ENCODE measurements at places on chromosomes 7 and 10.
A peak's percentile ranks its signal among the peaks of the same experiment; 100 is the strongest.

DNA sequence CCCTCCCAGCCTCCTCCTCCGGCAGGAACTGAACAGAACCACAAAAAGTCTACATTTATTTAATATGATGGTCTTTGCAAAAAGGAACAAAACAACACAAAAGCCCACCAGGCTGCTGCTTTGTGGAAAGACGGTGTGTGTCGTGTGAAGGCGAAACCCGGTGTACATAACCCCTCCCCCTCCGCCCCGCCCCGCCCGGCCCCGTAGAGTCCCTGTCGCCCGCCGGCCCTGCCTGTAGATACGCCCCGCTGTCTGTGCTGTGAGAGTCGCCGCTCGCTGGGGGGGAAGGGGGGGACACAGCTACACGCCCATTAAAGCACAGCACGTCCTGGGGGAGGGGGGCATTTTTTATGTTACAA lies 83.3 kb downstream of the PAX2 start:
- no peak for DNase-seq

GRCh38 chr7:44633254-44634186 lies 27.1 kb downstream of the OGDH start:
- DNase-seq, result peak; percentile 71

- DNase-seq, result no peak
Observed at GRCh38 chr7:133183969-133184368, 68.9 kb upstream of the EXOC4 start.

DNA sequence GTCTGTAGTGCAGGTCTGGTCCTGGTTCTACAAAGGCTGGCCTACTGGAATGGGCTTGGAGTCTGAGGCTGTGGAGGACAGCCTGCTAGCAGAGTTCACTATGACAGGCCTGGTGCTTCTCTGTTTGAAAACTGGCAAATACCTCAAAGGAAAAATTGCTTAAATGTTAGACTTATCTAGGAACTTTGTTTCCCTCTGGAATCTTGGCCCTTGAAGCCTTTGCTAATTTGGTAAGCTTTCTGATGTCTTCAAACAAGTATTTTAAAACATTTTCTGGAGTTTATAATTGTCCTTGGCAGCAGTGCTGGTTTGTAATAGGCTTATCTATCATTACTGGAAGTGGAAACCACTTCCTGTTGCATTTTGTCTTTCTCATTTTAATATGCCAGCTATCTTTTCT lies 139.7 kb downstream of the TMEM26 start:
- DNase-seq, result no peak

- DNase-seq, result peak; percentile 99
Observed at GRCh38 chr7:98418636-98419315, 17.9 kb upstream of the BAIAP2L1 start.

GRCh38 chr10:107264742-107265141 lies 100.2 kb upstream of the SORCS1 start:
- DNase-seq, result no peak

- no peak for DNase-seq
Observed at GRCh38 chr10:131193923-131194322, 117.6 kb downstream of the TCERG1L start.

DNA sequence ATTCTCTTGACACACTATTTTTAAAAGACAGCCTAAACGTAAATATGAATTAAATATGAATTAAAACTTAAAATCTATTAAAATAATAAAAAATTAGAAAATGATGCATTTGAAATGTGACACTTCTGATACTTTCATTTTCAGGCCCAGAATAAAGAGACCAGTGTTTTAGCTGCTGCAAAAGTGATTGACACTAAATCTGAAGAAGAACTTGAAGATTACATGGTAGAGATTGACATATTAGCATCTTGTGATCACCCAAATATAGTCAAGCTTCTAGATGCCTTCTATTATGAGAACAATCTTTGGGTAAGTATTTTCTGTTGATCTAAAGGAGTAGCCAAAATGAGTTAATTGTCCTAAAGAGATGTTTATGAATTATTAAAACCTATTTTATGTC lies 23.6 kb downstream of the SLK start:
- no peak for DNase-seq

- DNase-seq, result no peak
Observed at GRCh38 chr10:66228887-66229286, 696.9 kb upstream of the LRRTM3 start.

GRCh38 chr7:38600741-38601140 lies 30.4 kb downstream of the AMPH start:
- DNase-seq, result peak; percentile 60

- DNase-seq, result peak; percentile 55
Observed at GRCh38 chr10:105063796-105064195, 422.7 kb downstream of the SORCS3 start.

- peak; percentile 99 for DNase-seq
Observed at GRCh38 chr10:127945341-127945758, 38.4 kb downstream of the PTPRE start.

DNA sequence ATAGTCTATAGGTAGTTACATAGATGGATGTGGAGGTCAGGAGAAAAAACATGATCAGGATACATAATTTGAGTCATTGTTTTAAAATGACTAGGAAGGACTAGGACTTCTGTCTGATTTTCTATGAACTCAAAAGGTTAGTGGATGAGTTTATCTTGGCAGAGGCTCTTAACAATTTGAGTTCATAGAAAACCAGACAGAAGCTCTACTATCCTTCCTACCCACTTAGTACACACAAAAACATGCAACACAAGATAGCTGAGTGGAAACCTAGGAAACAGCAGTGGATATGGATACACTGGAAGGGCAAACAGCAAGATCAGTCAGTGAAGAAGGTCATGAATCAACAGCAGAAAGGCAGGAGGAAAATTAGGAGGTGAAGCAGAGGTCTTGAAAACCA lies 84.6 kb downstream of the VPS50 start:
- no peak for DNase-seq

GRCh38 chr10:76404531-76404930 lies 973.1 kb downstream of the LRMDA start:
- no peak for DNase-seq

DNA sequence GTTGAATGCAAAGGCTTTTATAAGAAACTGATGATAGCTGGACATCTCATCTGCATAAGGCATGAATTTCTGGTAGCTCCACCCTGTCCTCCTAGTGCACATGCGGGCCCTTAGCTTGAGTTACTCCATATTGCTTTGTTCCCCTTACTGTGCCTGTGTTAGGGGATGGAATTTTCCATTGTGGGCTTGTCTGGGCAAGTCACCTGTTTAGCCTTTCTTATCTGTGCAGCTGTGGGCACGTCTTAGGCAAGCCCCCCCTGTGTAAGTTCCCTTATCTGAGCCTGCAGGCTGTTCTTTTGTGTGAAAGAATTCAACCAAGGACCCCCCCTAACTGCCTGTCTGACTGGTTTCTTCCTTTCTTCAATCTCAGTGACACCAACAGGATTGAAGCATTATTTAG lies 14.5 kb upstream of the CROT start:
- DNase-seq, result no peak

DNA sequence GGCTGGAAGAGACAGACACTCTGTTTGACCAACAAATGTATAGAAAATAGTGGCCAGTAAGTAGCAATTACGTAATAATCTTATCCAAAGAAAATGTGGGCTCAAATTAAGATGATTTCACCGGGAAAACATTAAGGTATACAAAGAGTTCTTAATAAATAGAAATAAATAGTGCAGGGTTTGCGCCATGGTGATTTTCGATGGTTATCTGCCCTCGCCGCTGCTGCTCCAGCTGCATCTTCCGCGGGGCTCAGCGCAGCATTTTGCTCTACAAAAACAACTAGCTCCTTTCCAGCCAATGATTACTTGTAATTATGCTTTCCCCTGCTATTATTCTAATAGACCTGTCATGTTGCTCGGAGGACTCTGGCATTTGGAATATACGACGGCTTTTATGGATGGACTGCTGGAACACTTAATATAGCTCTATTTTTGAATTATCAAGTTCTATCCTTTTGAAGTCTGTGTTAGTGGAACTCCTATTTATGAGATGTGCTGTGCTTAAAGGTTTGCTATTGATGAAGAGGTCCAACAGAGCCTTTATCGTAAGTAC lies 103.8 kb downstream of the BUB3 start:
- DNase-seq, result no peak

GRCh38 chr7:16367115-16367514 lies 54.2 kb downstream of the CRPPA start:
- DNase-seq, result no peak

GRCh38 chr7:28956608-28957063 lies 1.5 kb downstream of the TRIL start:
- peak; percentile 65 for DNase-seq

DNA sequence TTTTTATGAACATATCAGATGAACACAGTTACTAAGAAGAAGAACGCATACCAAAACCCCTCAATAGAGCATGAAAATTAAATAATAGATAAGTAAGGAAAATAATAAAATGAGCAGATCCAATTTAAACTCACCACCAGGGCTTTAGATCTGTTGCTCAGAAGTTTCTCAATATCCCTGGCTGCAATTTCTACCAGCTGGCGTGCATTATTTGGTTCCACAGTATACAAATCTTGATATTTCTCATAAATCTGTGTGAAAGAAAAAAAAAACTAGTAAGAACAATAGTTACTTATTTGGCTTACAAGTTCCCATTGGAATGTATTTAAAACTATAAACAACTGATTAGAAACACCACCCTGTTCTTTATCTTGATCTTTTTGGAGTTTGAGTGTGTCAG lies 108.6 kb downstream of the CACNA2D1 start:
- no peak for DNase-seq

DNA sequence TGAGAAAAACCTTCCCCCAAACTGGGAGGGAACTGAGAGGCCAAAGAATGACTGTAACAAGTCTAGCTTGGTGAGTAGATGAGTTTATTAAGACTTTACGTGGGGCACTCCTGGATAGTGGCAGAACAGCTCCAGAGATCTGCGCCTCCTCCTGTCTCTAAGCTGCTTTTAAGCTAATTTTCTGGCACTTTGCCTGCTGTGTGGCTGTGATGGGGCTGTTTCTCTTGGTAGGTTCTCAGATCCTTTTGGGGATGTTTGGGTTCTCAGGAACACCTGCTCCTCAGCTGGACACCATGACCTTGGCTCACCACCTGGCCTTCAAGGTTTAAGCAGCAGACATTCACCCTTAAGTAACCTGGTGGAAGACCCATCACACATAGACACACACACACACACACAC lies 68.3 kb downstream of the AKR1E2 start:
- DNase-seq, result no peak

DNA sequence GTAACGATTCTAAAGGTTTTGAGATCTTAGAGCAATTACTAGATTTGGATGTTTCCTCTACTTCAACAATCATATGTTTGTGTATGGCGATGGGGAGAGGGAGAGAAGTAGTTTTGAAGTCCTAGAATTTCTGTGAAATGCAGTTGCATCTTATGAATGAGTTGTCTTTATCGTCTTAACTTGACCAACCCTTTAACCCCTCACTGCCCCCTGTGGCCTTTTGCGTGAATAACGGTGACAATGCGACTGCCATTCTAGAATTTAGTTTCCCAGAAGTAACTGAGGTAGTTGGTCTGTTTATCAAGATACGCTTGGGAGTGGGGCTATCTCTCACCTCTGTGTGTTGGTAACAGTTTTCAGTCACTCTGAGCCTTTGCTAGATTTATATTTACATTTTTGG lies 204.6 kb downstream of the HDAC9 start:
- DNase-seq, result no peak

DNA sequence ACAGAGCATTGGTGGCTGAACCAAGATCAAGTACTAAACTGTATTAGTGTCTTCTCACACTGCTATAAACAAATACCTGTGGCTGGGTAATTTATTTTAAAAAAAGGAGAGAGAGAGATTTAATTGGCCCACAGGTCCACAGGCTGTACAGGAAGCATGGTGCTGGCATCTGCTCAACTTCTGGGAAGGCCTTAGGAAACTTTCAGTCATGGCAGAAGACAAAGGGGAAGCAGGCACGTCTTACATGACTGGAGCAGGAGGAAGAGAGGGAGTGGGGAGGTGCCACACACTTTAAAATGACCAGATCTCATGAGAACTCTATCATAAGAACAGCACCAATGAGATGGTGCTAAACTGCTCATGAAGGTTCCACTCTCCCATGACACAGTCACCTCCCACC lies 95.2 kb upstream of the JCAD start:
- no peak for DNase-seq

GRCh38 chr7:159148430-159149395 lies 4.0 kb upstream of the VIPR2 start:
- no peak for DNase-seq

DNA sequence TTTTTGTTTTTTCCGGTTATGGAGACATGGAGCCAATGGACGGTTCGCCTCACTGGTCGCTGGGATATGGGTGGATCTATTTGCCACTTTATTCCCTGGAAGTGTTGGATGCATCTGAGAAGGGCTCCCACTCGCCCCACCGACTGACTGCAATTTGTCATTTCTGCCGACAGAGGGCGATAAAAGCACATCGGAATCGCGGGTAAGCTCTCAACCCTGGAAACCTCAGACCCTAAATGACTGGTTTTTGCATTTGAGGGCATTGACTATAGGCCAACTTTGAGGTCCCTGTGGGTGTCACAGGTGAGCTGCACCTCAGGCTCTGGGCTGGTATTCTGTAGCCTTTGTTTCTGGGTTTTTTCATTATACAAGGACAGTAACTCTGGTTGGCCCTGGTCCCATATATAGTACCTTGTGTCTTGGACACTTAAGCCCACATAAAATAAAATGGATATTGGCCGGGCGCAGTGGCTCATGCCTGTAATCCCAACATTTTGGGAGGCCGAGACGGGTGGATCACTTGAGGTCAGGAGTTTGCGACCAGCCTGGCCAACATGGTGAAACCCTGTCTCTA lies 11.9 kb upstream of the OPALIN start:
- DNase-seq, result peak; percentile 45

DNA sequence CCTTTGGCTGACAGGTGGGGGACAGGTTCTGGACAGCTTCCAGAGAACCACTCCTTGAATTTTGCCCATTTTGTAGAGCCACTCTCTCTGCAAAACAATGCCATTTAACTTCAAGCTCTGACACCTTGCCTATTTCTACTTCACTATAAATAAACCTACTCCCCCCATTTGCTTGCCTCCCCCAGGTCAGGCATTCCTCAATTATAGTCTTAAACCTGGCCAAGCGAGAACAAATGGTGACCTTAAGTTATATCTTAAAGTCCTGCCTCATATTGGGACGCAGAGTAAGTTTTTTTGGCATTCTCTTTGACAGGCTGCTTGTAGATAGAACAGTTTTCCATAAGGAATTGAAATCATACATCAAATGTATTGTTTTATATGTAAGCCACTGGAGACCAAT lies 706.9 kb downstream of the LRMDA start:
- DNase-seq, result no peak

- no peak for DNase-seq
Observed at GRCh38 chr7:38367301-38367890, 94.0 kb upstream of the TARP start.

DNA sequence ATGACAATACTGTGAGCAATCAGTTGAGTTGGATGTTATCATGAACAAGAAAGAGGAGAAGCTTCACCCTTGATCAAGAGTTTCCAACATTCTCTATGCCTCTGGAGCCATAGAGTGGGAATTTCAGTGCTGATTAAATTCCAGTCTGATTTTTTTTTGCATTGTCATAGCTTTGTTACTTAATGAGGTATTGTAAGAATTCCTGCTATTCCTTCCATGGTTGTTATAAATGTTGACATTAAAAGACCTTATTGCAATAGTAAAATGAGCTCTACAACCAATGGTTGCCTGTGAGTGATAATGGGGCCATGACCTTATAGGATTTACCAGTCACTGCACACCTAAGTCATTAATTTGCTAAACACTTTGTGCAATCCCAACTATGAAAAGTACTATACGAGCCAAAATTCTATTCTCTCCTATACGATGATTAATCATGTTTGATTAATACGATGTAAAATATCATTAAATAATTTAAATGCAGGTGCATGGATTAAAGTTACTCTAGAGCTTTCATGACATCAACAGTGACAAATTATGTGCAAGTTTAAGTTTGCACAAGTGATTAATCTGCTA lies 353.2 kb upstream of the KLF6 start:
- no peak for DNase-seq

Data from epithelial cell of esophagus (primary cell).